Psoas muscle (tissue), 8 donors: ENCODE measurements at places on chromosomes 11 and 22. TPM values are rescaled to one million over a fixed set of nuclear protein-coding genes. Genes with fewer than 3 reads are reported as not detected.

DNA sequence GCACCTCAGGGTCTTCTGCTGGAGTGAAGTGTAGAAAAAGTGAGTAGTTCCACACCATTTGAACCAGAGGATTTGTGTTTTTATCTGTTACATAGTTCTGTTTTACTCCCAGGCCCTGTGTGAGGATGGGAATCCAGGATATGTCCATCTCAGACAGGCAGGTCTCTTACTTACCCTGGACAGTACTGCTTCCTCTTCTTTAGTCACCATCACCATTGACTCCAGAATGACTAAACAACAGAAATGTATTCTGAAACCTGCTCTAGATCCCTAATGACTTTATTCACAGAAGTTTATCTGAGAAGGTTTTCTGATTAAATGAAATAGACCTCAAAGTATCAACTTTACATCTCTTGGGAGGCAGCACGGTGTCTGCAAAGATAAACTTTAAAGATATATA is 33.6 kb downstream of the CYP2R1 start:
- no peak for DNase-seq

SEC14L6 gene
- not detected for total RNA-seq

DNA sequence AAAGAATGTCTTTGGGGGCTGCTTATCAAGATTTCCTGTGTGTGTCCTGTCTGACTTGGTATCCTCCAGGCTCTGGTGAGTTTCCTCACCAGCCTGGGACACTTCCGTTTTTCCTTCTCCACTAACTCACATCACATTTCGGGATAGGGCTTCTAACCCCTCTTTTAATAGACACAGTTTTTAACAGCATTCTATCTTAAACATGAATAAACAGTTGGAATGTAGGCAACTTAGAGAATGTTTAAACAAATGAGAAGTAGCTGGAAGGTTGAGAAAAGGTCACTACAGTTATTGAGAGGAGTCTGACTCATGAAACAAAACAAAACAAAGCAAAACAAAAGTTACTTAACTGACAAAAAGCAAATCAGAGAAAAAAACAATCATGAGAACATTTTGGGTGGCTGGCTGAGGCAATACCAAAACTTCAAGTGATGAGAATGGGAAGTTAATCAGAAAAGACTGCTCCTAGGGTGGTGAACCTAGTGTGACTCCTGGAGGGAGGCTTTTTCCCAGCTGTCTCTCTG is 64.7 kb upstream of the CTSC start:
- no peak for DNase-seq

GRCh38 chr11:134063124-134063495 is 5.8 kb upstream of the JAM3 start:
- no peak for DNase-seq

GRCh38 chr11:76698321-76699043 is 27.9 kb upstream of the LRRC32 start:
- no peak for DNase-seq
